ENCODE measurements at places on chromosomes 2 and 18. TPM values are rescaled to one million over a fixed set of nuclear protein-coding genes. Genes with fewer than 3 reads are reported as not detected.

DSEL gene
- total RNA-seq = 7.6 TPM

KCNF1 gene
- total RNA-seq = 2.3 TPM

GATA6 gene
- total RNA-seq = 18.1 TPM

SATB2 gene
- 5.0 TPM for total RNA-seq

KCNG2 gene
- not detected for total RNA-seq

ERMN gene
- total RNA-seq = not detected

CCL20 gene
- total RNA-seq = 6.0 TPM

EVX2 gene
- total RNA-seq = not detected

ARHGAP28 gene
- 16.5 TPM for total RNA-seq

GALNT13 gene
- total RNA-seq = 0.53 TPM

GRCh38 chr2:222332116-222332515 lies 33.3 kb upstream of the PAX3 start:
- no peak for DNase-seq

- no peak for DNase-seq
Measured at GRCh38 chr2:10331702-10332401, 29.1 kb downstream of the HPCAL1 start.

GRCh38 chr2:156343096-156343939 lies 10.8 kb upstream of the NR4A2 start:
- DNase-seq = no peak

DNA sequence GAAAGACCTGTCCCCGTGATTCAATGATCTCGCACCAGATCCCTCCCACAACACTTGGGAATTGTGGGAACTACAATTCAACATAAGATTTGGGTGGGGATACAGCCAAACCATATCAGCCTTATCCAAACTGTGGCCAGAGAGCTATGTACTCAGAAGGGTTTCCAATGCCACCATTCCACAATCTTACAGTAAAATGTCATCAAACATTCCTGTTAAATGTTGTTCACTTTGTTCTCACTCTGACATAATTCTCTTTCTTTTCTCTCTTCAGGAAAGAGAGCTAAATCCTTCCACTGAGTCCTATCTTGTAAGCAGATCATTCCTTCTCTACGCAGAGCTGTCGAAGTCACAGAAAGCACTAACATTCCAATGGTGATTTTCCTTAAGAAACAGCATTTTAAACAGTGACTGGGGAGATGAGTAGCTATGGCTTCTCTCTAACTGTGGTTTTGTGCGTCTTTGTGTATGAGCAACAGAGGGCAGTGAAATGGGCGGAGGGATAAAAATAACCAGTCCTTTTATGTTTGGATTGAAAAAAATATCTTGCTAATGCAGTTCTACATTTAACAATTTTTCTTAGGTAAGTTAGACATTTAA lies 684.7 kb downstream of the EPHA4 start:
- DNase-seq = no peak

GRCh38 chr2:99697811-99698568 lies 208.2 kb upstream of the REV1 start:
- DNase-seq = no peak

DNA sequence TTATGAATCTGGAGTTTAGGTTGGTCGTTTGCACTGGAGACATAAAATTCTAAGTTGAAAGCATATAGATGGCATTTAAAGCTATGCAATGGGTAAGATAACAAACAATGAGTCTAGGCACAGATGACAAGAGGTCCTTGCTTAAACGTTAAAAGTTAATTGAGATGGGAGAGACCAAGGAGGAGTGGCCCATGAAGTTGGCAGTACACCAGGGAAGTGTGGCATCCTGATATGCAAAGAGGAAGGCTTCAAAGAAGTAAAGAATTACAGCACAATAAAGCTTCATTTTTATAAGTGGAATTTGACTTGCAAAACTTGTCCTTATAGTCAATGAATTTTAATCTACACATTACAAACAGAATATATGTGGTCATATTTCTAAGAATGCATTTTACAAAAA lies 23.2 kb downstream of the UPP2 start:
- no peak for DNase-seq

DNA sequence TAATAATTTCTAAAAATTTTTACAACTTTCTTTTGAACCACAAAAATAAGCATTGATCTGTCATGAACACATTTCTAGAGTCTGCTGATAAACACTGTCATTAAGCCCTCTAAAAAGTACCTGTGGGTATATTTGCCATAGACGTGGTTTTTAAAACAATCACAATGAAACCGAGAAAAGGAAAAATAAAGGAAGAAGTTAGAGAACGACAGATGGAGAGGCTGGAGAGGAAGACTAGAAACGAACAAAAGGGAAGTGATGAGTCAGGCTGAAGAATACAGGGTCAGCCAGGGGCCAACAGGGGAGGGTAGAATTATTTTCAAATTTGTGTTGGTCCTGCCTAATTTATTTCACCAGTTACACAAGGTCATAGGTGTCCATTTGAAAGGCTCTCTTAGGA lies 62.0 kb downstream of the MYL12B start:
- no peak for DNase-seq

- DNase-seq = no peak
Measured at GRCh38 chr2:41994233-41994637, 53.6 kb upstream of the PKDCC start.

DNA sequence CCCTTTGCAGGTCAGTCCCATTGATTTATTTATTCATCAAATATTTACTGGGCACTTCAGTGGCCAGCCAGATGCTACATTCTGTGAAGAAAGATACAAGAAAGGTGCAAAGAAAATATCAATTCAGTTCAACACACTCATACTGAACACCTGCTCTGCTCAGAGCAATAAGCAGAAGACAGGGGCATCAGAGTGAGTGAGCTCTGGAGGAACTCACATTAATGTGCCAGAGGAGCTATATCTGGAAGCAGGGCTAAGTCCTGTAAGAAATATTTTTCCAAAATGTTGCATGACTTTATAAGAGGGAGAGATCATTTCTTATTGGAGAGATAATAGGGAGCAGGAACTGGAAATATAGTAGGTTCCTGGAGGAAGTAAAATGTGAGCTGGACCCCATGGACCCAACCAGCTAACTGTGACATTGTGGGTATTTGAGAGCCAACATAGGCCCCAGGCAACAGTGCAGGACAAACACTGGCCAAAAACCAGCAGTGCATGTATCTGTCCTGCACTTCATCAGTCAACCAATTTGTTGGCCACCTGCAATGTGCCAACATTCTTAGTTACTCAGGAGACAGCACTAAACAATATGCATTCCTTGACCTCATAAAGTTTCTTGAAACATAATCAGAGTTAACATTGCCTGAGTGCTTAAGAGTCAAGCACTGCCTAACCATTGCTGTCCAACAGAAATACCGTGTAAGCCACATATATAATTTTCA lies 102.7 kb upstream of the PTPRM start:
- DNase-seq = no peak

DNA sequence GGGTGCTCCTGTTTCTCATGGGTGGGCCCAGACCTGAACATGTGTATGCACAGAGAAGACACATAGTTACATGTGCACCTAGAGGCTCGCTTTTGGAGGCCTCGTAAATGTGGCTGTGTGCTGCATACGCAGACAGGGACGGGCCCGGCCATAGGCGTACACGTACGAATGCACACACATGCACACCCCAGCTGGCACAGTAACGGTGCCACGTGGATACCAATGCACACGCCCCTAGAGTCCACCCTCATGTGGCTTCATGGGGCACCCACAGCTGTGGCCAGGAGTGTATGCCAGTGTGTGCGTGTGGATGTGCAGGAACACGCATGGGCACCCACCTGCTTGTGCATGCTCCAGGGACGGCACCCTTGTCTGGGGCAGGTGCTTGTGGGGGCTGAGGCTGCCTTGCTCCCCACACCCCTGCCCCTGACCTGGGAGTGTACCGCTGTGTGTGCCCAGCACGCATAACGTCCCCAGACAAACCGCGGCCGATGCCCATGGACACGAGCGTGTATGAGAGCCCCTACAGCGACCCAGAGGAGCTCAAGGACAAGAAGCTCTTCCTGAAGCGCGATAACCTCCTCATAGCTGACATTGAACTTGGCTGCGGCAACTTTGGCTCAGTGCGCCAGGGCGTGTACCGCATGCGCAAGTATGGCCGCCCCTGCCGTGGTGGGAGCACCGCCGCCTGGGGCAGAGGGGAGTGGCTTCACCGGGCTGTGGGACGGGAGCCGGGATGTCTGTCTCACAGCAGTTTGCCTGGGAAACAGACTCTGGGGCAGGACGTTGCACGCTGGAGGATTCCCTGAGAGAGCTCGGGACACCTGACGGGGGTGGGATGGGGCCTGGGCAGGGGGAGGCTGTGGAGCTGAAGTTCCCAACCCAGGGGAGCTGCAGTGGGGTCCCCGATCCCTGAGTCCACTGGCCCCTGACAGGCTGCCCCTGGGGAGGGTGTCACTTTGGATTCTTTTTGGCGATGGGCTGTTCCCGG lies 21.0 kb downstream of the ZAP70 start:
- DNase-seq = no peak

DNA sequence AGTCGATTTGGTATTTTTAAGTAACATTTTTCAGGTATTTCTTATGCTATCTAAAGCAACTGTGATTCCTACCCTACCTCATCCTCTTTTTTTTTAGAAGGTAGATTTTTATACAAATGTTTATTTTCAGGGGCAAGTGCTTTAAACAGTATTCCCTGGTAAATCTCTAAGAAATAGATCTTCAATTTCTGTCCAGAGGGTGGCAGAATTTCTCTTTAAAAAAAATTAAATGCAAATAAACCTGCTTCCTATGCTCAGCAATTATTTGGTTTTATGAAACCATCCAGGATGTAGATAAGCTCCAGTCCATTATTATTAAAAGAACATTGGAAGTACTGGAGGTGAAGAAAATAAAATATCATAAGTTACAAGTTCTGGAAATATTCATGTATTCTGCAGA lies 191.9 kb downstream of the MYO3B start:
- DNase-seq = peak; percentile 14

DNA sequence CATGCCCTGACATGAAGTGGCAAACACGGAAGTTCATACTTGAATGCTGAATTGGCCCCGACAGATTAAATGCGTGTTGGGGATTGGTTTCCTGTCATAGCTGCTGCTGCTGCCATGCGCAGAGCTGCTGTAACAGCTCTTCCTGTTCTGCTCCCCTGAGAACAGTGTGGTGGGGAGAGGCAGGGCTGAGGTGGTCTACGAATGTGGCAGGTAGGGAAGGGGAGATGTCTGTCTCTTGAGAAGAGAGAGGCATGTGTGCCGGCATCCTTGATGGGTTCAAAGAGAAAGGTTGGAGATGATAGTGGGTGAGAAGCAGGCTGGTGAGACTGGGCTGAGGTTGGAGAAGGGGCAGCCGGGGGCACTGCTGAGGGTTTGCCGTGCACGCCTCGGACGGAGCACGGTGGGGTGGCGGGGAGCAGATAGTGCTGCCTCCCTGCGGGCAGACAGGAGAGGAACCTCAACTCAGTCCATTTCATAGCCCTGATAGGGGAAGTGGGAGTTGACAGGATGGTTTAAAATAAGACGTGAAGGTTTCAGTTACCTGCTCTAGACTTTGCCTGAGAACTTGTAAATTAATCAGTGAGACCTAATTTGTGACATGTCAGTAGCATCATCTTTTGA lies 46.1 kb downstream of the TMEM185B start:
- no peak for DNase-seq

GRCh38 chr2:172108587-172108930 lies 5.9 kb upstream of the DLX2 start:
- no peak for DNase-seq

DNA sequence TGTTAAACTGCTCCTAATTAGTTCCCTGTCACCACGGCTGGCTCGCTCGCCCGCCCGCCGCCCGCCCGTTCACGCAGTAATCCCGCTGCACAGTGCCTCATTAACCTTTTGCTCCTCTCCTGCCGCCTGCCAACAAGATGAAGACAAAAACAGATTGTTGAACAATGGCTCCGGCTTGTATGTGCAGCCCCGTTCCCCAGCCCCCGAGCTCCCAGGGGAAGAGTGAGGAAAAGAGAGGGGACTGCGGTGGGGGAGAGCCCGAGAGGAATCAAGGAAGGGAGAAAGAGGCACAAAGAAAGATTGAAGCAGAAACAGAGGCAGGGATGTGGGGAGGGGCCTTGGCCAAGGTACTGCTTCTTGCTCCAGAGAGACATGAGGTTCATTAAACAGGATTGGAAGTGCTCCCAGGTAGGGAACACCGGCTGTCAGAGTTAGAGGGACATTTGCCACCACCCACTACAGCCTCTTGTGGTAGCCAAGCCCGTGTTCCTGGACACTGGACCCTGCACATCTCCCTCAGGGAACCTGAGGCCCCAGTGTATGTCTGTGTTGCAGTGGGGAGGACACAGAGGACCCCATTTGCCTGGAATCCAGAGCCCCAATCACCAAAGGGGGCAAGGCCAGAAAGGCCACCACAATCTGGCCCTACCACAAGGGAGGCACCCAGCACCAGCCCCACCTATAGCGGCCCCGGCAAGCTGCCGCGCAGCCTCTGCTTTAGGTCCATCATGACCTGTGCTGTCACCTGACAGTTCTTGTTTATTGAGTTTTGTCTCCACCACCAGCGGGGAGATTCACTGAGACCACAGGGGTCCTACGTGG lies 38.1 kb downstream of the EMX1 start:
- DNase-seq = no peak

GRCh38 chr2:70510313-70510712 lies 43.3 kb downstream of the TGFA start:
- DNase-seq = no peak
